ENCODE measurements at places on chromosomes 1 and 21.

DNA sequence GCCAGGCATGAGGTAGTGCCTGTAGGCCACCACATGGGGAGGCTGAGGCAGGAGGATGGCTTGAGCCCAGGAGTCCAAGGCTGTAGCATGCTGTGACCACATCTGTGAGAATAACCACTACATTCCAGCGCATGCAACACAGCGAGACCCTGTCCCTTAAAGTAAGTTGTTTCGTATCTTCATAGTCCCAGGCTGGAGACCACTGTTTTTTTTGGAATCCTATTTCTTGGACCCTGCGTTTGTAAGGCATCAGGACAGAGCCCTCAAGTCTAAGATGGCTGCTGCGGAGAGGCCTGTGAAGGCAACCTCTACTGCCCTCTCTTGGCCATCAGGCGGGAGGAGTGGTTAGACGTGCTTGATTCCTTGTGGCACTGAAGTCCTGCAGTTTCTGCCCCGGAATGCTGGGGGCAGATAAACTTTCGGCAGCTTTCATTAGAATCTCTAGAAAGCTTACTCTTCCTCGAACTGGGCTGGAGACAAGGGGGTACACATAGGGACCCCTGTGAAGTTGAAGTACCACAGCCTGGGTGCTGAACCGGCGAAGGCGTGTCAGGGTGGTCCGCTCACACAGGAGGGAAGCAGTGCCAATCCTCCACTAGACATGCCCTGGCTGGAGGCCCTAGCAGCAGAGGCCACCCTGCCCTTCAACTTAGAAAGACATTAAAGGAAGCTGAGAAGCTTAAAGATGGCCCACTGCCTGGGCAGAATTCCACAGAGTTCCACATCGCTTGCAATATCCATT is 36.6 kb downstream of the RABIF start:
- DNase-seq, result no peak

- no peak for DNase-seq
These were observed 36.8 kb upstream of the CXADR start for GRCh38 chr21:17476006-17476405.

DNA sequence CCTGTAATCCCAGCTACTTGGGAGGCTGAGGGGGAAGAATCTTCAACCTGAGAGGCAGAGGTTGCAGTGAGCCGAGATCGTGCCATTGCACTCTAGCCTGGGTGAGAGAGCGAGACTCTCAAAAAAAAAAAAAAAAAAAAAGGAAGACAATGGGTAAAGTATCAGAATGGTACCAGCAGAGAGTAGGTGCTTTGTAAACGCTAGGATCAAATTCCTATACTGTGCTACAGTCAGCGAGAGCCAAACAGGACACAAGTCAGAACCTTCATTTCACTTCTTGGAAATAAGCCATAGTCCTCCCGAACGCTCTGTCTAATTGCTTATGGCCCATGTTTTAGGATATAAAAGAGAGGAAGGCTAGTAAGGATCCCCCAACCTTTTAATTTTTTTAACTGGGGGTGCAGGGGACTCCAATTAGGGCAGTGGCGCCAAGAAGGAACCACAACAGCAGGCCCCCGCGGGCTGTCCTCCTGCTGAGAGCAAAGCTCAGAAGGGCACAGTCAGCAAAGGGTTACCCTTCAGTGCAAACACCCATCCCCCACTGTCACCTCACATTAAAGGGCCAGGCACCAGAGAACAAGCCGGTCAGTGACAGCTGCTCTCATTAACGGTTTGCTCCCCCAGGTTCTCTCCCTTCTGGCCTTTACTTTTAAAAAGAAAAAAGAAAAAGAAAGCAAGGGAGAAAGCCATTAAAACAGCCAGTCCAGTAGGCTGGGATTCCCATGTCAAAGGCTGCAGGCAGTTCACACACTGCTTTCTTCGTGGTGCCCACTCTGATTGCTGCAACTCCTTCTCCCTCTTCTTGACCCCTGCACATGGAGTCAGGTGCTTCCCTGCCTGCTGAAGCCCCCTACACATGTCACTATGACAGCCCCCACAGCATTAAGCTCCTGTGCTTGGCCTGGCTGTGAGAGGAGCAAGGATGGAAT is 69.4 kb downstream of the PLPP3 start:
- DNase-seq, result no peak

GRCh38 chr1:220918285-220918951 is 39.2 kb downstream of the HLX start:
- DNase-seq, result no peak

- DNase-seq, result no peak
These were observed 203.7 kb upstream of the C1orf87 start for GRCh38 chr1:60277269-60277668.

GRCh38 chr1:234986750-234987414 is 141.8 kb downstream of the TOMM20 start:
- no peak for DNase-seq

- no peak for DNase-seq
These were observed 11.4 kb upstream of the PCBP3 start for GRCh38 chr21:45632160-45632559.

- DNase-seq, result no peak
These were observed 286 bp downstream of the ODR4 start for GRCh38 chr1:186375929-186376319.

DNA sequence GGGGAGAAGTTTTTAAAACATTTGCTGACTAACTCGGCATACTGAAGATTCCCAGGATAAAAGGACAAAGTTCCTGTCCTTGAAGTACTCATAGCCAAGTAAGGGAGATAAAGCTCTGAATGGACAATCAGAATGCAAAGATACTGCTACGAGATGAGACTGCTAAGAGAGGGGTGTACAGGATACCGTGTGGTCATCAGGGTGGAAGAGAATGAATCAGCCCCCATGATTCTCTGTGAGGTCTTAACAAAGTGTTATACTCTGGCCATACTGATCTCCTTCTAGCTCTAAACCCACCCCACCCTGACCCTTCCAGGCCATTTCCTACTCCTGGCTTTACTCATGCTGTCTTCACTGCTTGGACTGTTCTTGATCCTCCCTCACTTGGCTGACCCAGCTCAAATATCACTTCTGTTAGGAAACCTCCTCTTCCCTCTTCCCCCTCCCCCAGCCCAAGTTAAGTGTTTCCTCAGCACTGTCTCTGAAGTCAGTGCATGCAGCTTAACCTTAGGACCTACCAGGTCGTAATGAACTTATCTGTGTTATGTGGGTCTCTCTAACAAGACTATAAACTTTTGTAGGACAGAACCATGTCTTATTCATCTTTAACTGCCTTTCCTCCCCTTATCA is 15.8 kb upstream of the MAGOH start:
- DNase-seq, result no peak

GRCh38 chr1:42552636-42553035 is 89.5 kb downstream of the CCDC30 start:
- DNase-seq, result no peak

DNA sequence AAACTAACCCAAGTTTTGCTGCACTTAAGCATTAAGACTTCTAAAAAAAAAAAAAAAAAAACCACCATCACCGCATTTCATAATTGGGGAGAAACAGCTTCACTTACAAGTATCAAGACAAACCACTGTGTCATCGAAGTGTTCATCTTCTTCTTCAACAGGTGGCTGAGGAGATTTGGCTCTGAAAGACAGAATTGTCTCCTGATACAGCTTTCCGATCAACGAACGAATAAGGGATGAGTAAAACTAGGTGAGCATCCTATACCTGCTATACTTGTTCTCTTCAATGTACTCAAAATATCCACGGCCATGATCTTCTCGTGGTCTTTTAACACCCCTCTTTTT is 2.0 kb downstream of the HNRNPU start:
- no peak for DNase-seq

GRCh38 chr1:207407655-207408260 is 46.4 kb upstream of the CR2 start:
- DNase-seq, result no peak

DNA sequence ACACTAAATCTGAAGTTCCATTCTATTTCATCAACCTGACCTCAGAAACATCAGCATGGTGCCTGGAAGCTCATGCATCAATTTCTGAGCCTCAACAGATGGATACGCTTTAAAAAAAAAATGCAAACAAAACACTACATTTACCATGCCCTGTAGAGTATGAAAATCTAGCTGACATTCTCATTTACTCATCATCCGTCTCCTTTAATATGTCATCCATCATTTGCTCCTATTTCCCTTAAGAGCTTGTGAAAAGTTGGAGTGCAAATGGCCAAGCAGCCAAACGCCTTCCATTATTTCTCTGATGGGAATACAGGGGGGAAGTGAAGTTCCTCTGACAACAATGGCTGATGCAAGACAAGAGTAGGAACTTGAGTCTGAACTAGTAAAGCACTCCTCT is 295.0 kb downstream of the TGFB2 start:
- DNase-seq, result no peak

DNA sequence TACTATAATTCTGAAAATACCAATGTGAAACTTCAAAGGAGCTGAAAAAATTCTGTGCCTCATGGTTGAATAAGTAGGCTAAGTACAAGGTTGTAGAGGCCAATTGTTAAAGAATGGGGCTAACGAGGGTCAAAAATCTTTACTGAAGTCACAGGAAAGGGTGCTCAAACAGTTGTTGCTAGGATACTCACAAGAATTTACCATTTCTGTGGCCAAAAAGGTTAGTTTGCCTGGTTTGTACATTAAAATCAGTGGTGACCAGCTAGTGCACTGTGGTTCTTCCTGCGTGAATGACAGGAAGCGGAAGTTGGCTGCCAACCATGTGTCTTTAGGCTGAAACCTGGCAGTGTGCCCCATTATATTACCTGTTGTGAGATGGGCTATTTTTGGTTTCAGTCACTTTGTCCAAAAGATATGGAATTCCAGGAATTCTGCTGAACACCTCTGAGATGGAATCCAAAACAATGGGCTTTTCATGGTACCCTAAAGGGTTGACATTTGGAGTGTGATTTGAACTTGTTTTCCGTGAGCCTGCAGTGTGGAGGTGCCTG is 13.5 kb downstream of the MAP3K21 start:
- DNase-seq, result no peak

GRCh38 chr1:147452809-147453208 is 88.5 kb upstream of the BCL9 start:
- no peak for DNase-seq

DNA sequence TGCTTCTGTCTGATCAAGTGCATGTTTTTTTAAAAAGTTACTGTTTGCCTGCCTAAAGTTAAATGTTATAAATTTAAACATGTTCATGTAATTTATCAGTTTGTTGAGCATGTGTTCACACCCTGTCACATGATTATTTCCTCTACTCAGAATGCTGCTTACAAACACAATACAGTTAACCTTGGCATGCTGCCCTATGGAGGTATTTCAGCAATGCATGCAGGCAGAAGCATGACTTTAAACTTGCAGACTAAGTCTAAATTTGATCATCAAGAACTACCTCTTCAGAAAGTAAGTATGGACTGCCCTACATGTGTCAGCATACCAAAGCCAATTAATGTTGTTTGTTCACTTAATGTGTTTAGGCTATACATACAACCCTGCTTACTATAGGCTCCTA is 161.6 kb downstream of the LRRC40 start:
- DNase-seq, result no peak

GRCh38 chr1:2304921-2305681 is 77.0 kb downstream of the SKI start:
- DNase-seq, result no peak

GRCh38 chr1:214966346-214966745 is 116.2 kb upstream of the KCNK2 start:
- no peak for DNase-seq

- DNase-seq, result no peak
These were observed at the start of gene CLIC6 for GRCh38 chr21:34668803-34669148. CLIC6 (plus strand) TSS chr21:34668994; CDS start chr21:34669389, 395 bp downstream.

DNA sequence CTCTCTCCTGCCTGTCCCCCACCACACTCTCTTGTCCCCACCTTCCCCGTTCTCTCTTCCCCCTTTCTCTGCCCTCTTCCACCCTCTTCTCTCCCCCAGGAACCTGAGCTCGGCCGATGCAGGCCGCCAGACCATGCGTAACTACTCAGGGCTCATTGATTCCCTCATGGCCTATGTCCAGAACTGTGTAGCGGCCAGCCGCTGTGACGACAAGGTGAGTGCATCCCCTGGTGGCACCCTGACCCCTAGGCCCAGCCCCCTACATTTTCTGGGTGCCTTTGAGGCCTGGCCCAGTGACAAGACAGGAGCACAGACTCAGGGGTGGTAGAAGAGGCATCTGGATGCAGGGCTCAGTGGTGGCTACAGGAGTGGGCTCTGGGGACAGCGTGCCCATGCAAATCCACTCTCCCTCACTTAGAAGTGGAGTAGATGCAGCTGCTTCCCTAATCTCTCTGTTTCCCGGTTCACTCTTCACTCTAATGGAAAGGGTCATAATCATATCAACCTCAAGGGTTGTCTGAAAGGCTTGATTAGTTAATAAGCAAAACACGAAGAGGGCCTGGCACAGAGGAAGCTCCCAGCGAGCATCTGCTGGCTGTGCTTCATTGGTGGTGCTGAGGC is 37.0 kb downstream of the PKP1 start:
- no peak for DNase-seq

GRCh38 chr1:200888349-200888838 is 6.3 kb upstream of the INAVA start:
- peak; percentile 62 for DNase-seq

- no peak for DNase-seq
These were observed 52.2 kb downstream of the SIPA1L2 start for GRCh38 chr1:232577772-232578171.

GRCh38 chr1:76013206-76013581 is 61.4 kb upstream of the ST6GALNAC3 start:
- DNase-seq, result no peak

- DNase-seq, result no peak
These were observed 108.7 kb downstream of the TSEN15 start for GRCh38 chr1:184160236-184160635.

GRCh38 chr1:228120857-228121489 is 11.9 kb upstream of the MRPL55 start:
- no peak for DNase-seq

DNA sequence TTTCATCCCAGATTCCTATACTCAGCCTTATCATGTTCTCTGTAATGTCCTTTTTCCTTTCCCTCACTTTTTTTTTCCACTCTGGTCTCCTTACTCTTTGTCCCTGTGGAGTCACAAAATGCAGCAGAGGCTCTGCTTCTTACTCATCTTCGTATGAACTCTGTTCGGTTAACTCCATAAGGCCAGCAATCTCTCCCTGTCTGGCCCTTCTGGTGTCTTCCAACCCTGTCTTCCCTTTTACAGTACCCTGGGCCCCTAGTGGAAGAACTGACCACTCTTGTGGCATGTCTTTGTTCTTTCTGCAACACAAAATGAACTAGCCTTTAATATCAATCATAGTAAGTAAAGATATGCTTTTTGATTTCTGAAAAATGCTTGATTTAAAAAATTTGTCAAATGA is 7.1 kb downstream of the CD101 start:
- DNase-seq, result no peak

- no peak for DNase-seq
These were observed 439.8 kb upstream of the RUNX1 start for GRCh38 chr21:35488946-35489345.

Data from effector memory CD4-positive, alpha-beta T cell (primary cell).